ENCODE measurements at places on chromosomes 2 and 18. TPM values are rescaled to one million over a fixed set of nuclear protein-coding genes. Genes with fewer than 3 reads are reported as not detected.

Gene RAB27B
- 6.8 TPM for total RNA-seq

Gene PLEKHH2
- 3.7 TPM for total RNA-seq

GRCh38 chr2:141554810-141555209, 576.0 kb downstream of the LRP1B start:
- DNase-seq, result no peak

- DNase-seq, result no peak
Measured at GRCh38 chr18:52441794-52442193, 101.8 kb downstream of the DCC start.

- DNase-seq, result no peak
Measured at GRCh38 chr18:31146809-31147208, 15.8 kb downstream of the DSC1 start.

GRCh38 chr2:129069875-129070594, 751.4 kb upstream of the HS6ST1 start:
- peak; percentile 77 for DNase-seq

DNA sequence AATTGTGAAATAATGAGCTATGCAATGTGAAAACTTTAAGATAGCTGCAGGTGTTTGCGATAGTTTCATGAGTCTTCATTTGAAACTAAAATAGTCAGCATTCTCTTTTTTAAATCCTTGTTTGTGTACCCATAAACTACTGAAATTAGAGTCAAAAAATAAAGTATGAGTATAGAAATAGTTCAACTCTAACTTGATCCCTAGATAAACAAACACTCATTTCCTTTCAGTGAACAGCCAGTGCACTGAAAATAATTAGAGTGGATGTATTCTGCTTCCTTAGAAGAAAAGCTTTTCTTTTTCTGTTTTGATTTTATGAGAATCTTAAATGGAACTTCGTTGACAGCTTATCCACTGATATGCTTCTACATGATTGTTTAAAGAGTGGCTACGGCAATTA, 1033.4 kb downstream of the SOCS6 start:
- DNase-seq, result no peak

GRCh38 chr18:37389684-37390368, 175.8 kb downstream of the CELF4 start:
- DNase-seq, result no peak
